ENCODE measurements at places on chromosomes 7 and 10.
A peak's percentile ranks its signal among the peaks of the same experiment; 100 is the strongest.

DNA sequence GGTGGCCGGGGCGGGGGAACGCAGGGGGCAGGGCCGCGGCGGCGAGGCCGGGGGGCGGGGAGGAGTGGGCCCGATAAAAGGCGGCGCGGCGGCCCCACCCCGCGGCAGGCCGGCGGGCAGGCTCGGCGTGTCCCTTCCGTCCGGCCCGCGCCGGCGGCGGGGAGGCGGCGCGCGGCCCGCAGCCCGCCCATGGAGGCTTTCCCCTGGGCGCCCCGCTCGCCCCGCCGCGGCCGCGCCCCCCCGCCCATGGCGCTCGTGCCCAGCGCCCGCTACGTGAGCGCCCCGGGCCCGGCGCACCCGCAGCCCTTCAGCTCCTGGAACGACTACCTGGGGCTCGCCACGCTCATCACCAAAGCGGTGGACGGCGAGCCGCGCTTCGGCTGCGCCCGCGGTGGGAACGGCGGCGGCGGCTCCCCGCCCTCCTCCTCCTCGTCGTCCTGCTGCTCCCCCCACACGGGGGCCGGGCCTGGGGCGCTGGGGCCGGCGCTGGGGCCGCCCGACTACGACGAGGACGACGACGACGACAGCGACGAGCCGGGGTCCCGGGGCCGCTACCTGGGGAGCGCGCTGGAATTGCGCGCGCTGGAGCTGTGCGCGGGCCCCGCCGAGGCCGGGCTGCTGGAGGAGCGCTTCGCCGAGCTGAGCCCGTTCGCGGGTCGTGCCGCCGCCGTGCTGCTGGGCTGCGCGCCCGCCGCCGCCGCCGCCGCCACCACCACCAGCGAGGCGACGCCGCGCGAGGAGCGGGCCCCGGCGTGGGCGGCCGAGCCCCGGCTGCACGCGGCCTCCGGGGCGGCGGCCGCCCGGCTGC is at the start of gene NANOS1:
Gene NANOS1 (plus strand): TSS at position 102 of the 808 bp plus-strand sequence. CDS start 88 bp downstream, at position 190.
- peak; percentile 57 for DNase-seq

DNA sequence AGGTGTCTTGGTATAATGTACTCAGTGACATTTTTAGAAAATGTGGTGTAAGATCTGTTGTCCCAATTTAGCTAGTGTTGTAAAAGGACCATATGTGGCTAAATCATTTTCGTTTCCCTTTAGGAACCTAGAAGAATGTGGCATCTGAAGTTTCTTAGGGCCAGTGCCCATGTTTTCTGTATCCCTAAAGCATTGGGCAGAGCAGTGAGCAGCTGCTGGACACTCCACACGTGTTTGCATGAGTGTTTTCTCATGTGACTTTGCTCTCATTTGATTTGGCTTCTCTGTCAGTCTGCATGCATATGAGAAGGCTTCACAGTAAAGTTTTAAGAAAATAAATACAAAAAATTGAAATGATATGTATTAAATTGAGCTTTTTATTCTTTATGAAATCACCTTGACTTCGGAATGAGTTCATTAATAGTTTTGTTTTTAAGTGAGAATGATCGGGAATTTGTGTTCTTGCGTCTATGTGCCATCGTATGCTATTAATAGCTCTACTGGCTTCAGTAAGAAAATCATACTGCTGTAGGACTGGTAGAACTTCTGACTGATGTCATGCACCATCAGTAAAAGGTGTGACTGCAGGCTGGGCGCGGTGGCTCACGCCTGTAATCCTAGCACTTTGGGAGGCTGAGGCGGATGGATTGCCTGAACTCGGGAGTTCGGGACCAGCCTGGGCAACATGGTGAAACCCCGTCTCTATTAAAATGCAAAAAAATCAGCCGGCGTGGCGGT is 61.3 kb downstream of the RBM33 start:
- no peak for DNase-seq

- DNase-seq = peak; percentile 82
These were observed 100.2 kb downstream of the ATXN7L1 start for GRCh38 chr7:105776068-105776790.

DNA sequence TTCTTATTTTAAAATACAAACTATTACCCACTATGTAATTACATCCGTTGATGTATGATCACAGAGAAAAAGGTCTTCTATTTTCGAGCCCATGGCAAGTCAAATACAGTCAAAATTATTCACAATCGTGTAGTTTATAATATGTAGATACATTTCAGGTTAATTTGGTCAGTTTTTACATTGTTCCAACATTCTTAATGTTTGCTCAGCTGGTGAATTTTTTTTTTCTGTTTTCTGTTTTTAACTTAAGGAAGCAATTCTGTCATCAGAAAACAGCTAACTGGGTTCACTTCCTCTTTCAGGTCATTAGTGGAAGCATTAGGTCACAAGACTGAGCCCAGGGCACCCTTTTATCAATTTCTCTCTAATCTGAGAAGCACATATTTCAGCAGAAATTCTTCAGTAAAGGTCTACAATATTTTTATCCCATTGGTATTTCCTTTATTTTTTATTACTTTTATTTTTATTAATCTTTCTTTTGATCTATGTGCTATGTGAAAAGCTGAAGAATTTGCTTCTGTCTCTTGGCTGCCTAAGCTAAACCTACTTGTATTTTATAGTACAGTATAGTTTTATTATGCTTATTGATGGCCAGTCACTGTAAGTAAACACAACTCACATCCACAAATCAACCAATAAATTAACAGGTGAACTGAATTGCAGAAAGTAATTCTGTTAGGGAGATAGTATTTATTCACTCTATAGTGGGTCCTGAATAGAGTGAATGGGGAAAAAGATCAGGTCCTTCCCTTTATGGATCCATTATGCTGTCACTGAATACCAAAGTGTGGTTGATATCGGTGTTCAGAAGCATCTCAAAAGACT is 84.6 kb downstream of the ICA1 start:
- no peak for DNase-seq

GRCh38 chr10:132845041-132845551 is 59.1 kb upstream of the NKX6-2 start:
- no peak for DNase-seq

DNA sequence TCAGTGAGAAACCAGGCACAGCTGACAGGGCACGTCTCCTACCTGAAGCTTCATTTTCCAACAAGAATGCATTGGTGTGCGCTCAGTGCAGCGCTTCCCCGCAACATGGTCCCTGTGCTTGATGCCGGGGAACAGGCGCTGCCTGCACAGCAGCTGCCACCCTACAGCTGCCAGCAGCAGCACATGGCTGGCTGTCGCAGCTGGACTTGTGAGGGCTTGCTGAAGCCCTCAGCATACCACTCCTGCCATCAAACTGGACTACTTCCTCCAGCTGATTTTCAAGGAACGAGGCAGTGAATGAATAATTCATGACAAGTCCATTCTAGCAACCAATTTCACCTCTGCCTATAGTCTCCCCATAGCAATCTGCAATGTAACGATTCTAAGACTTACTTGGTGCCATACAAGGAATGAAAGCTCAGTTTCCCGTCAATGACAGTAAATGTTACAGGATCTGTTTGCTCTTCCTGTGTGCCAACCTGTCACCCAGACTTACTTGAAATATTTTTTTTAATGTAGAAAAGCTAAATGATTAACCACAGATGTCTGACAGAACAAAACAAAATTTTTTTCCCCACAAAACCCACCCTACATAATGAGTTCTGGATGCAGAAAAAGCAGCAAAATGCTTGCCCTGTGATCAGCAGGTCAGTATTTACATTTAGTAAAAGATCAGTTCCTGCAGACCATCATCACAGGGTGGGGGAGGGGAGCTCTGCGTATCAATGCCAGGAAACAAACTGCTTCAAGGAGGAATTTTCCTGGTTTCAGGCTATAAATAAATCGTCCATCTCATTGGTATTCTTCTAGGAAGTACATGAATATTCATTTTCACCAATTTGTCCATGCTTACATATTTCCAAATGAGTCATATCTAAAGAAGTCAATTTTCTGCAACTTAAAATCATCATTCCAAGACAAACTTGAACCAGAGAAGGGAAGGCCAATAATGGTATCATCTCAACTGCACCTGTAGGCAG is 140.6 kb downstream of the ALOX5 start:
- no peak for DNase-seq

- no peak for DNase-seq
These were observed 104.9 kb upstream of the YAE1 start for GRCh38 chr7:39461263-39461820.

DNA sequence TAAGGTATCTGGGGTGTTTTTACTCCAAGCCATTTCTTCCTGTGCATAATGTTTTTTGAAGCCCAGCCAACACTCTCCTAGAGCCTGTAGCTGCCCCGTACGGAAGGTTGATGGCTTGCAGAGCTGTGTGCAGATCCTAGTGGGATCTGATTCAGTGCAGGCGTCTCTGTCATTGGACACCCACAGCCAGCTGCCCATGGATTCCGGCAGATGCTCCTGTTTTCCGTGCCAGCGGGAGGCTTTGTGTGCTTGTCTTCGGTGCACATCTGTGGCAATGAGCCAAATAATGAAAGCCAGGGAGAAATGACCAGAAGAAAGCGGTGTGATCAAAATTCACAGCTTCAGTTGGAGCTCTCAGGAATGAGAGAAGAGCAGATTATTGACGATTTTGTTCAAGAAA is 426.4 kb downstream of the TYW1 start:
- no peak for DNase-seq

DNA sequence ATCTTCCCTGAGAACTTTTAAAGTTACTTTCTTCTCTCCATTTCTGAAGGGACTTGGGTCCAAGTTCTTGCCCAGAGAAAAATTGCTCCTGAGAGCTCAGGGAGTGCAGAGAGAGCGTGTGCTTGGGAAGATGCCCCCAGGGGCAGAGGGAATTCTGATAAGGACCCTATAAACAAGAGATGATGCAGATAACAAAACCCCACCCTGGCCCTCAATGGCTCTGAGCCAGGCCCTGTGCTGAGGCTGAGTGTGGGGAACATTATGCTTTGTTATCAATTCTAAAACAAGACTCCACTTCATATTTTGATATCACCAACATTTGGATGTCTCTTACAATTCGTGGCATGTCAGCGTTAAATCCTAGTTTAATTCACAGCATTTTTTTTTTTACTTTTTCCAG is 34.4 kb upstream of the HABP2 start:
- DNase-seq = no peak

- no peak for DNase-seq
These were observed 214.7 kb downstream of the WDR37 start for GRCh38 chr10:1270906-1271305.

DNA sequence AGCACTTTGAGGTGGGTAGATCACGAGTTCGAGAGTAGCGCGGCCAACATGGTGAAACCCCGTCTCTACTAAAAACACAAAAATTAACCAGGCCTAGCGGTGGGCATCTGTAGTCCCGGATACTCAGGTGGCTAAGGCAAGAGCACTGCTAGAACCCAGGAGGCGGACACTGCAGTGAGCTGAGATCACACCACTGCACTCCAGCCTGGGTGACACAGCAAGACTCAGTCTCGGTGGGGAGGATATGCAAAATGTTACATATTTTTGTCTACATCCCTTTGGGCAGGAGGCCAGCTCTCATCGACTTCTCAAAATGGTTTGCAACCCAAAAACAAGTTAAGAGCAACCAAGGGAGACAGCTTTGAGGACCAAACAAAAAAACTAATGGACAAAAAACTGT is 8.2 kb downstream of the ATE1 start:
- no peak for DNase-seq

GRCh38 chr10:97058521-97058920 is 127.2 kb downstream of the SLIT1 start:
- DNase-seq = no peak

DNA sequence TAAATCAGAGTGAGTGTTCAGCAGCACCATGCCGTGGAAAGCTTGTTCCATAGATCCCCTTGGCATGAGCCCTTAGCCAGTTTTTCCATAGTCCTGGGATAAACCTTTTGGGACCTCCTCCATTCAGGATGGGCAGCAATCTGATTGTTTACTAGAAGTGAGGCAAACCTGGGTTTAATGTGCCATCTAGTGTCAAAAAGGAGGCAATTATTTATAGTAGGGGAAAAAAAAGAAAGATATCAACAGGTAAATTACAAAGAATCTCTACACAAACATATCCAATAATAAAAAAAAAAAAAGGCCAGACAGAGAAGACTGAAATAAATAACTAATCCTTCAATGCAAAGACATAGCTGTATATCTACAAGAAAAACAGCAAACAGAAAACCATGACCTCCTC is 229.0 kb upstream of the STK17A start:
- DNase-seq = no peak

Measured in Caki2 (cell line).